ENCODE measurements at places on chromosomes 5 and 9.

DNA sequence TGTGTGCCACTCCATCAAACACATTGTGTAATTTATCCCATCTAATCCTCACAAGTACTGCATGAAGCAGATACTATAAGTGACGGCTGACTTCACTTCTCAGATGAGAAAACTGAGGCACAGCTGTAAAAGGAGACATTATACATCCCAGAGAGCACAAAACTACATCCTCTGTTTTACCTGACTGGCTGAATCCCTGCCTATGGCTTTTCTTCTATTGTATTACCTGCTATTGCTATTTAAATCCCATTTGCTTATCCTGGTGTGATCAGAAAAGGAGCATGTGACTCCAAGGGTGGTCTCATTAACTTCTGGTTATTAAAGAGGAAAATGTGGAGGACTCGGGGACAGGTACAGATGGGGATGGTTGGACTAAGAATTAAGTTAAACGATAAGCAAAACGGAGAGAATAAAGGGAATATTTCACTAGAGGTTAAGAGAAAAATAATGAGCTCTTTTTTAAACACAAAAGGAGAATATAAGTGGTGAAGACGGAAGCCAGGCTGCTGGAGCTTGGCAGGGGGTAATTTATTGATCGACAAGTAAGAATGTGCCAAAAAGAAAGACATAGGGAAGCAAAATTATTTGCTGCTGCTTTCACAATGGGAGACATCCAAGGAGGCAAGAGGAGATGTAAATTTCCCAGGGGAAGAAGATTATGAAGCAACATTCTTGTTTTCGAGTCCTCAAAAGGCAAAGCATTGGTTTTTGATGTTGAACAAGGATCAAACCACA is 155.7 kb upstream of the GPR151 start:
- no peak for DNase-seq

GRCh38 chr5:78522476-78523260 is 125.9 kb downstream of the LHFPL2 start:
- DNase-seq = no peak

DNA sequence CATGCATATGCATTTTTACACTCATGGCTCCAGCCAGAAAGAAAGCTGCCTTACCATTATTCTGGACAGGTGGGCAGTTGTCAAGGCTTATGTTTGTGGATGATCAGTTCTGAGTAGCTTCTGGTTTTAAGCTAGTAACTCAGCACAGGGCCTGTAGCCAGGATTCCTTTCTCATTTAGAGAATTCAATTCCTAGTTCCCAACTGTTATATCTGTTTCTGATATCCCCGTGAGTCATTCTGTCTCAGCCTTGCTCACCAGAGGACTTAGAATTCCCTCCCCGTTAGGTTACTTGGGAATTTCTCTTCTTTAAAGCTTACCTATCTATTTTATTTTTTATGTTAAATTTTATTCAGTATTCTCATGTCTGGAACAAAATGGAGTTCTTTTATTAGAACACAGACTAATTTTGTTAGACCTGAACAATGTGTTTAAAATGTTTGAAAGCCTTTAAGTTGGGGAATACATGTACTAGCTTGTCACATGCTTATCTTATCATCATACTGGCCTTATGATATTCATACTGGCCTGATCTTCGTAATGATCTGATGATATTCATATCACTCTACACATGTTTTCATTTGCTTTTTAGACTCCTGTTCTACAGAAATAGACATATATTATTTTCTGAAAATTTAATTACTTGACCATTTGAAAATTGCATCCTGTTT is 47.1 kb downstream of the CAST start:
- DNase-seq = no peak

DNA sequence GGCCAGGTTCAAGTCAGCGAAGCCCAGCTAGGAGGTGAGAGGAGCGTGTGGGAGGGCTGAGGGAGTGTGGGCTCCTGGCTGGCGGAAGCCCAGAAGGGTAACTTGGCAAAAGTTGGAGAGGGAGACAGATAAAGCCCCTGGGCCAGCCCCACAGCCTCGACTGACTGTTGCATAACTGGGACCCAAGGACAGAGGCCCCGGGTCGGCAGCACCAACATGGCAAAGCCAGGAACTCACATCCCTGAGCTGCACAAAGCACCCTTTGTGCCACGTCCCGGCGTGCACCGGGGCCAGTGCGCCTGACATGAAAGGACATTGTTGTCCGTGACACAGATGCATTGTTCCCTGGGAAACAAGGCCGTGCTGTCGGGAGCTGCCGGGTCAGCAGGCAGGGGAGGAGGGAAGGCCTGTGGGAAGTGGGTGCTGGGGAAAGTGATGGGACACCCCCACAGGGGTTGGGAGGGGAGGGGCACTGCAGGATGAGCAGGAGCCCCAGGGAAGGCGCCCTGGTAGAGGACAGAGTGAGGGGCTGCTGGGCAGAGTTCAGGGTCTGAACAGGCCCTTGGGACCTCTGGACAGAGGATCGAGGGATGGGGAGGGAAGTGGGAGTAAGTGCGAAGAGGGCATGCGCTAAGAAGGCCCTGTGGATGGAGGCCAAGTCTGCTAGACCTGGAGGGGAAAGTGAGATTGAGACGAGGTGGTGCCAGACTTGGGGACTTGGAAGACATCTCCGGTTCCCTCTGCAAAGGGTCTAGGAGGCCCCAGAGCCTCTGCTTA is 13.0 kb upstream of the DPM2 start:
- DNase-seq = no peak

DNA sequence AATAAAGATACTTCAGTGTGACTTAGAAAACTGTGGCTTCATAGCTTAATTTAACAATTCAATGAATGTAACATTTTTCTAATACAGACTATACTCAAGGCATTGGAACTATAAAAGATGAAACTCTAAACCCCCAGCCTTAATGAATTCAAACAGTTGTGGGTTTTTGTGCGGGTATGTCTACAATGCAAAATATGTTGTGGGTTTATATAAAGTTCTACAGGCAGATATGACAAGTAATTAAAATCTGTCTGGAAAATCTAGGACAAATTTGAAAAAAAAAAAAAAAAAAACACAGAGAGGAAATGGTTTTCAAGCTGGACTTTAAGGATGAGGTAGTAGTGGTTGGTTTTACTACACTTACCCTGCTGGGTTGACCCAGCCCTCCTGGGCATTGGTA is 467.5 kb upstream of the TLE4 start:
- no peak for DNase-seq

DNA sequence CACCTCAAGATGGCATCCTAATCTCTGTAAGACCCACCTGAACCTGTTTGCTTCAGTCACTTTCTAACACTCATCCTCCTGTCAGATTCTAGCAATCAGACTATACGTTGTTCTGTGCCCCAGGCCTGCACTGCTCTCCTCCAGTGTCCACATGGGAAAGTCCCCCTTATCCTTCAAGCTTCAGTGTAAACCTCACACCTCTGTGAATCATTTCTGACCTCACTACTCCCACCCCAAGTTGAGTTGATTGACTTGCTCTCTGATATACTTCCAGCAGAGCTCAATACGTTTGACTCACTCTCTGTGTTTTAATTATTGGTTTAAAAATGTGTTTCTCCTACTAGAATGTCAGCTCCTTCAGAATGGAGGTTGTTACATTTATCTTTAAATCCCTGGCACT is 240.2 kb downstream of the FBXL17 start:
- no peak for DNase-seq

- DNase-seq = no peak
Observed at GRCh38 chr5:1781107-1781506, 18.5 kb downstream of the MRPL36 start.

DNA sequence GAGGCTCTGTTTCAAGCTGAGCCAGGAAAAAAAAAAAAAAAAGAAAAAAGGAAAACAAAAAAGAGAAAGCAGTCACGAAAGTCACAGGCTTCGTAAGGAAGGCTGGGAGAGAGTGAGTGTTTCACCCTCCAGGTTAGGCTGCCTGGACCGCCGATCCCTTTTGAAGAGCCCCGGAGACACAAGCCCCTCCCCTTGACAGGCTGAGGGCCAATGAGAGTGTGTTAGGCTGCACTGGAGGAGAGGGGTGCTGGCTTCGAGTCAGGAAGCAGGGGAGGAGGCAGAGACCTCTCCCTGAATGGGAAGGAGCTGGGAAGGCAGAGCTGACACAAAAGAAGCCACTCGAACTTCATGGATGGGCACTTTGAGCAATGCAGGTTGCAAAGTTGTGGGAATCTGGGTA is at the start of gene NMUR2:
NMUR2 (minus strand) TSS at position 135 of the 400 bp plus-strand sequence. CDS start 166 bp downstream, outside the sequence.
- peak; percentile 80 for DNase-seq

- no peak for DNase-seq
Observed at GRCh38 chr5:53972314-53972713, 338.1 kb downstream of the ARL15 start.
